Activated CD8-positive, alpha-beta T cell treated with anti-CD3 and anti-CD28 coated beads for 36 hours (primary cell): ENCODE measurements at places on chromosomes 1 and 21. TPM values are rescaled to one million over a fixed set of nuclear protein-coding genes. Genes with fewer than 3 reads are reported as not detected.

GRCh38 chr1:214404571-214405213, 123.7 kb downstream of the SMYD2 start:
- DNase-seq: no peak
- H3K4me3 ChIP-seq: no peak overlapping the region
- H3K4me1 ChIP-seq: no peaks in the 10 kb centered on the region
- H3K36me3 ChIP-seq: no peaks in the 10 kb centered on the region
- no peak overlapping the region for H3K27ac ChIP-seq
- no peaks in the 10 kb centered on the region for H3K27me3 ChIP-seq

DNA sequence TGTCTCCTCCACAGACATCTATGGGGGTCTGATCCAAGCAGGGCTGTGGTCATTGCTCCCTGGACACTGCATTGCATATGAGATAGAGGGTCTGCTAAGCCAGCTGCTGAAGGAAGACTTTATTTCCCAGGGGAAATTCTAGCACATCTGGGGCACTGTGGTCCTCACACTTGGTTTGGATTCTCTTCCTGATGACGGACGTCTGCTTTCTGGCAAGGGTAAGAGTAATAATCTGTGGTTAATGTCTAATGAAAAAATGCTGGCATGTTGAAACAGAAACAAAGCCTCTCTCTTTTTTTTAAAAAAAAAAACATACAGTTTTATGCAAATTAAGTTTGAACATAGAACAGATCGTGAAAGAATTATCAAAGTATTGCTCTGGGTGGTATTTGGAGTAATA, 553.9 kb downstream of the DPYD start:
- no peak overlapping the region for H3K4me3 ChIP-seq
- no peaks in the 10 kb centered on the region for H3K27me3 ChIP-seq
- H3K27ac ChIP-seq: no peak overlapping the region
- DNase-seq: no peak
- H3K36me3 ChIP-seq: peaks cover 27% of the 10 kb centered on the region
- H3K4me1 ChIP-seq: no peaks in the 10 kb centered on the region

DNA sequence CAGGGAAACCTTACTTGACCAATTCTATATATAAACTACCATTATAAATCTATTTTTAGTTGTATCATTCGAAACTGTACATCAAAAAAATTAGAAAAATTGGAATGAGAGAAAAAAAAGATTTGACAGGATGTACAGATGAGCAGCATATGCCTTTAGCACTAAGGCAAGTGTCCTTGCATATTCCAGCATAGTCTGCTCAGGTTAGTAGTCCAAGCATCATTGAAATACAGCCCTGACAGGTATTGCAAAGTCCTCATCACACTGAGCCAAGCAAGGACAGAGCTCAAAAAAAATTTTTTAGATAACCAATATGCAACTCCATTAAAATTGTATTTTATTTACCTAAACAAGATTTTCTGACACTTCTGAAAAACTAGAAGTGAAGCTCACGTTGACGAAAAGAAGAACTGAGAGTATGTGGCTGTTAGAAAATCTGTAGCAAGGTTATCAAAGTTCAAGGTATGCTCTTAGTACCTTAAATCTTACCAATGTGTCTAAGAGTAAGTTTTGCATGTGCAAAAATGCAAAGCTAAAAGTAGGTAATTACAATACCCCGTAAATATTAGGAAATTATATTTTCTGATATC, 465.6 kb upstream of the ADGRL4 start:
- no peak overlapping the region for H3K4me3 ChIP-seq
- H3K27ac ChIP-seq: no peak overlapping the region
- no peaks in the 10 kb centered on the region for H3K36me3 ChIP-seq
- H3K4me1 ChIP-seq: no peaks in the 10 kb centered on the region

DNA sequence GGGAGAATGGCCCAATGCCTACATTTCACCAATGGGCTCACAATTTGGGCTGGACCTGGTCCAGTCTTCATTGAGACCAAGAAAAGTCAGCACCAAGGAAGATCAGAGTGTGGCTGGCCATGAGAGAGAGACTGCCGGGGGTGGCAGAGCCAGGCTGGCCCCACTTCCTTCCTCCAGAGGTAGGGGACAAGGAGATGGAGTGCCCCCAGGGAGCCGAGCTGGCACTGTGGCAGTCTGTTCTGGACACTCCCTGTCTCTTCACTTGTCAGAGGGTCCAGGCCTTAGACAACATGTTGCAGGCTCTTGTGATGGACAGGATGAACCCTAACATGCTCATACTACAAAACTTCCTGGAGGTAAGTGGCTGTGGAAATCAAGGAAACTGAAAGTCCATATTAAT, 27.7 kb downstream of the INAVA start:
- H3K27ac ChIP-seq: no peak overlapping the region
- no peak for DNase-seq
- H3K27me3 ChIP-seq: peaks cover 4% of the 10 kb centered on the region
- H3K36me3 ChIP-seq: no peaks in the 10 kb centered on the region
- peaks cover 7% of the 10 kb centered on the region for H3K4me1 ChIP-seq

GRCh38 chr1:24345334-24345733, 26.2 kb downstream of the GRHL3 start:
- H3K4me3 ChIP-seq: no peak overlapping the region
- no peak for DNase-seq
- H3K4me1 ChIP-seq: peaks cover 10% of the 10 kb centered on the region
- no peak overlapping the region for H3K27ac ChIP-seq

GRCh38 chr1:20885121-20885520, 98.0 kb upstream of the HP1BP3 start:
- H3K4me1 ChIP-seq: no peaks in the 10 kb centered on the region
- H3K36me3 ChIP-seq: peaks cover 7% of the 10 kb centered on the region
- no peak for DNase-seq
- H3K27ac ChIP-seq: no peak overlapping the region
- no peaks in the 10 kb centered on the region for H3K27me3 ChIP-seq

Gene HS2ST1
- total RNA-seq: 21.6 TPM

Gene THEM4
- total RNA-seq: 19.9 TPM

Gene SLC25A33
- total RNA-seq: 5.9 TPM
